ENCODE measurements at places on chromosomes 5 and 9.

- no peak for DNase-seq
These were observed 85.0 kb downstream of the STK10 start for GRCh38 chr5:172102913-172103626.

- no peak for DNase-seq
These were observed 55.8 kb downstream of the EPB41L4B start for GRCh38 chr9:109264877-109265587.

DNA sequence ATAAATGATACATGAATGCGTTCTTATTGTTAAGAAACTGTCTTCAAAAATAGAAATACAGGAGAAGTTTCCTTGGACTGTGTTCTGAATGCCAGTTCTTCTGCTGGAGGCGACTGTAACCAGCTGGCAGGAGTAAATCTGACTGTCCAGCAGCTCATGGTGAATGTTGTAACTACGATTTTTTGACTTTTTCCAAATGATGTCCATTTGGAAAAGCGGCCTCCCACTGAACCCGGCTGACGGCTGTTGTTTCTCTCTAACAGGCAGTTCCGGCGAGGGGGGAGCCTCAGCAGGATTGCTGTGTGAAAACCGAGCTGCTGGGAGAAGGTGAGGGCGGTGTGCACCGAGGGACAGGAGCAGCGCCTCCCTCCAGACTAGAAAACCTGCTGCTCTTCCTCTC, 91.9 kb downstream of the EHMT1 start:
- DNase-seq: no peak

- DNase-seq: no peak
These were observed 8.3 kb downstream of the ZDHHC11B start for GRCh38 chr5:775961-776861.

- DNase-seq: no peak
These were observed 32.7 kb downstream of the ATG10 start for GRCh38 chr5:82004511-82004910.

GRCh38 chr5:62681117-62681850, 102.7 kb downstream of the LRRC70 start:
- DNase-seq: no peak

DNA sequence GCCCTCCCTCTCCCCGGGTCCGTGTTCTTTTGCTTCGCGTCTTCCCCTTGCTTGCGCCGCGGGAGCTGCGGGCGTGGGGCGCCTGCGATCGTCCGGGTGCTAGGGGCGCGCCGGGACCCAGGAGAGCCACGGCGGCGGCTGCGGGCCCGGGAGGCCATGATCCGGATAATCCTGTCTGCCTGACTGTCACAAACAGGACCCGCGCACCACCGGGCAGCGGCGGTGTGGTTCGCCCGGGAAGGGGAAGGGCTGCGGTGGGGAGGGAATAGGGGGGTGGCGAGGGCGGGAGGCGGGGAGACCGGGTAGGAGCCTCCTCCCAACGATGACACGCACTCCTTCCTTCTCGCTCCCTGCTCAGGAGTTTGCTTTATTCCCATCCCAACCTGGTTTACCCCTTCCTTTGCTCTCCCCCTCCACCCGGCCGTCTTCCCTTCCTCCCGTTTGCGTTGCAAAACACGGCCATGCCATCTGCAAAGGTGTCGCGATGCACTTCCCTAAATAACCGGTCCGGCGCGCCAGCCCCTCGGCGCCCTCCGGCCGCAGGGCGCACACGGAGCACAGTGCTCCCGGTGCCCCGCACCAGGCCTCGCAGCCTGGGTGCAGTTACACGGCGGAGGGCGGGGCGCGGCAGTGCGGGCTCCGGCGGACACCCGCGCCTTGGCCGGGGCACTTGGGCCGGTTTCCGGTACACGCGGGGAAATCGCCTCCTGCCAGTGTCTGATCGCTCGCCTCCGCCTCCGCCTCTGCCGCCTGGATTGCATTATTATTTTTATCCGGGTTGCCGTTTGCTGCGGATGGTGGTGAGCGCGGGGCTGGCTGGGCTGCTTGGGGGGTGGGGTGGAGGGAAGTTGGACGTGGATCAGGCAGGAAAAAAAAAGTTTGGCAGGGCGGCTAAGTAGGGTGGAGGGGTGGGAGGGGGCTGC, 1.5 kb downstream of the SMARCA2 start:
- DNase-seq: peak; percentile 66

GRCh38 chr5:68460147-68460798, 244.7 kb downstream of the PIK3R1 start:
- DNase-seq: peak; percentile 53

GRCh38 chr9:17635115-17635890, 56.4 kb downstream of the SH3GL2 start:
- no peak for DNase-seq

DNA sequence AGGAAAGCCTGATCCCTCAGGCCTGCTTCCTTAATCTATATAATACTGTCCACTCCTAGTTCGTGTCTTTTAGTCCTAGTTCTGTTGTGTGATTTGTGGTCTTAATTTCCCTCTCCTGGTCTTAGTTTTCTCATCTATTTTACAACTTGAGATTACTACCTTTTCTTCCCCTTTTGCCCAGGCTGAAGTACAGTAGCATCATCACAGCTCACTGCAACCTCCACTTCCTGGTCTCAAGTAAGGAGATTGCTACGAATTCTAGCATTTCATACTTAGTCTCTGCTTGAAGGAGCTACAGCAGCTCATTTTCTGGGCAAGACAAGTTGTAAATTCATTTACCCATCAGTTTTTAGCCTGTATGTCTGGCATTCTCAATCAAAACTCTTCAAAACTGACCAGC, 5.5 kb downstream of the TRIM32 start:
- no peak for DNase-seq

DNA sequence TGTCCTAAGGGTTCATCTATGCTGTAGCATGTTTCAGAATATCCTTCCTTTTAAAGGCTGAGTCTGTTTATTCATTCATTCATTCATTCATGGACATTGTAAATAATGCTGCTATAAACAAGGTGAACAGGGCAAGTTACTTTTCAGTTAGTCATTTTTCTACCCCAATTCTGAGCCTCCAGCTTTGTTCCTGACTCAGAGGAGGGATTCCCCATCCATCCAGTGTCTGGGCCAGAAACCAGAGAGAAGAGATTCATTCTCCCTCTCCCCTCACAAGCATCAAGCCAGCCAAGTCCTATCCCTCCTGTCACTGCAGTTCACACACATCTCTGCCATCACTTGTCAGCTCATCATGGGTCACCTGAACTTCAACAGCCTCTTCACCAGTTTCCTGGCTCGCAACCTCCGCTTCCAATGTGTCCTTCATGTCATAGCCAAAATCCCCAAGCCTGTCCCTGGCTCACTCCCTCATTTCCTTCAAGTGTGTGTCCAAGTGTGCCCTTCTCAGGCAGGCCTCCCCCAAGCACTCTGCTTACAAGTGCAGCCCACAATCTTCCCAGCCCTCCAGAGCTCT, 203.0 kb downstream of the TTLL11 start:
- DNase-seq: no peak

DNA sequence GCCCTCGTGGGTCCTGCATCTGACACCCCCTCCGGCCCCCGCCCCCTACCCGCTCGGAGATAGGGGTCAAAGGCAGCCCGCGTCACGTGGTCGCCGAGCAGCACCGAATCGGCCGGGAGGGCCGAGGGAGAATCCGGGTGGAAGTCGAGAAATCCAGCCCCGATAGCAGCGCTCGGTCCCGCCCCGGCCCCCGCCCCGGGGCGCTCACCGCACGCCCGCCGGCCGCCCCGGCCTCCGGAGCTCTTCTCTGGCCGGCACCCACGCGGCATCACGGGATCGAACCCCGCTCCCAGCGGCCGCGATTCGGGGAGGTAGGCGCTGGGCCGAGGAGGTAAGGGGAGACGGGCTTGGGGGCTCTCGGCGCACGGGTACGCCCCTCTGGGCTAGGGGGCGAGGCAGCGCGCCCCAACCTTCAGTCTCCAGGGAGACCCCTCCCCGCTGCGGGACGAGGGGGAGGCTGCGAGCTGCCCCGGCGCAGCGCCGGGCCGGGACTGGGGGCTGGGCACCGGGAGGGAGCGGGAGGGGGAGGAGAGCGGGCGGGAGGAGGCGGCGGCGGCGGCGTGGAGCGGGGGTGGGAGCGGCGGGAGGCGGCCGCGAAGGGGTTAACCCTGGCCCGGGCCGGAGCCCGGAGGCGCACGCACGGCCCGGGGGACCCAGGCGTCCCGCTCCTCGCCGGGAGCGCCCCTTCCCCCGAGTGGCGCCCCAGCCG, 22.1 kb upstream of the NDST1 start:
- no peak for DNase-seq

DNA sequence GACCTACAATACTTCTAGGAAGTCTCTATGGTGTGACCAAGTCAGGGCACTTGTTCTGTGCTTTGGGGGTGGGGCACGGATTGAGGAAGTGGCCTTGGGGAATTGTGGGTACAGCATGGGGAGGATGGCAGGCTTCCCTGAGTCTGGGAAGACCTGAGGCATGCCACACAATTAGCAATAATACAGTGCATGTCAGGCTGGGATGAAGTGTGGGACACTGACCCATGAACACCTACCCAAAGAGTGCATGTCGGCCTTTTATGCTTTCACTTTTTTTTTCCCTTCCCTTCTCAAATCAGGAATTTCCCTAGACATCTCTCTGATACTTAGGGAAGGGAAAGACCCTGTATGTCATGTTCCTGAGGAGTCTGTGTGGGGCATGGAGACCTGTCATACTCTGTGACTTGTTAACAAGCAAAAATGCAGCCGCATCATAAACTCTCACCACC, 146.4 kb downstream of the PALM2AKAP2 start:
- DNase-seq: no peak

- no peak for DNase-seq
These were observed 18.6 kb downstream of the MED10 start for GRCh38 chr5:6359555-6360322.

DNA sequence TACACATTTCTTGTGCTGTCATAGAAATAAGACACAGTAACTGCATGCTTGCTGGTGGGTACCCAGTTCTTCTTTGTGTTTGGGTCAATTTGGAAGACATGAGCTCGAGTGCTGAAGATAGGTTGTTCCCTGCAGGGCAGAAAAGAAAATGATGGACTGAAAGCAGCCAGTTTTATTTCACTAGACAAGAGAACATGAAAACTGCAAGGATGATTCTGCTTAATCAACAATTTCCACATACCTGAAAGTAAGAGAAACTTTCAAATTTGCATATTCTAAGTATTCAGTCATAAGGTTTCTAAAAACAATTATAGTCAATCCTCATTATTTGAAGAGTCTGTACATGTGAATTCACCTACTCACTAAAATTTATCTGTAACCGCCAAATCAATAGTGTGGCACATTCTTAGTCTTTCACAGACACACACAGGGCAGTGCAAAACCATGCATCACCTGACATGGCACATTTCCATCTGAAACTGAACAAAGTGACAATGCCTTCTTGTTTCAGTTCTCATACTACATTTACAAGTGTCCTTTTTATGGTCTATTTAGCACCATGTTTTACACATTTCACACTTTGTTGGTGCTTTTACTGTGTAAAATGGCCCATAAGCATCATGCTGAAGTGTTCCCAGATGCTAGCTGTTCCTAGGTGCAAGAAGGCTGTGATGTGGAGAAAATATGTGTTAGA, 56.9 kb downstream of the HOMER1 start:
- no peak for DNase-seq

GRCh38 chr5:119328753-119329602, 26.8 kb upstream of the TNFAIP8 start:
- peak; percentile 21 for DNase-seq

GRCh38 chr5:53183880-53184279, 74.3 kb upstream of the MOCS2 start:
- DNase-seq: no peak

- DNase-seq: no peak
These were observed 555.3 kb upstream of the ZNF462 start for GRCh38 chr9:106307670-106308069.

DNA sequence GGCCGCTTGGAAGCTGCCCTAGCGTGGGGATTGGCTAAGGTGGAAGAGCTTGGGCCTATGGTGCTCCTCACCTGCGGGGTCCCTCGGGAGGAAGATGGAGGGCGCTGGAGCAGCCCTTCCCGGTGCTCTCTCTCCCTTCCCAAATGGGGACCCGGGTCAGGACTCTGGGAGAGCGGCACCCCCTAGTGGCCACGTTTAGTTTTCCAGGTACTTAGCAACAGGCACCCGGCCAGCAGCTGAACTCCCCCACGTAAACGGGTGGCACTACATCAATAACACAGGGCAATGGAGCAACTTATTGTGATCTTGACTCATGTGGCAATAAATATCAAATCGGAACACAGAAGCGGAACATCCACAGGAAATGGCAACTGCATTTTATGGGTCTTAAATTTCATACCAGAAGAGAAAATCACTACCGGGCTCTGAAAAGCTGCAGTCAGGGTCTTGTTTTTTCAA, 316.6 kb downstream of the AGTPBP1 start:
- DNase-seq: no peak

- no peak for DNase-seq
These were observed 500.2 kb upstream of the NMUR2 start for GRCh38 chr5:152905286-152905685.

GRCh38 chr5:149447373-149448367, 68.6 kb upstream of the IL17B start:
- no peak for DNase-seq

DNA sequence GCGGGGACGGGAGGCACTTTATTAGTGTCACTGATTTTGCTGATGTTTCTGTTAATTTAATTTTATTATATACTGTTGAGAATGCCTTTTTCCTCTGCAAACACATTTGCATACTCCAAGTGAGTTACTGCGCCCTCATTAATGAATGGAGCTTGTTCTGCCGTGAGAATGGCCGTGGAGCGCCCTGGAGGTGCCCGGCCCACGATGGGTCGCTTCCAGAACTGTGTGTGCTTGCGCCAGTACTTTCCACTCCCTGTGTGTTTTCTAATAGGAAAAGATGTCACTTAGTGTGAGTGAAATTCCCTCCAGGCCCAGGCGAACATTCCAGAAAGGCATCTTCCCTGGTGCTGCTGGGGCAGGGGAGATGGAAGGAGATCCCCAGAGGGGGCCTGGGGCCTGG, 30.1 kb downstream of the NDUFS6 start:
- DNase-seq: no peak

- DNase-seq: no peak
These were observed 173.5 kb upstream of the NREP start for GRCh38 chr5:111930449-111930848.

DNA sequence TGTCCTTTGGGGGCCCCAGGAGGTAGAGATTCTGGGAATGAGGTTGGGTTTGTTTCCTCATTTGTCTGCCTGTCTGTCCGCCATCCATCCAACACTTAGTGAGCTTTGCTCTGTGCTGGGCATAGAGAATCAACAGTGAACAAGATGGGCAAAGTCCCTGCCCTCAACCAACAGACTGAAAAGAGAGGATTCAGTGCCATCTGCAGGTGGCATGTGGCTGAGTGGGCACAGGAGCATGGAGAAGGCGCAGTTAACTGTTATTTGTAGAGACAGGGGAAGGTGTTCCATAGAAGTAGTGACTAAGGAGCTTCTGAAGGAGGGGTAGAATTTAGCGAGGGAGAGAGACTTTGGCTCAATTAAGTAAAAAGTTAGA, 23.1 kb downstream of the POLR1E start:
- no peak for DNase-seq
